ENCODE measurements at places on chromosomes 7 and 10.

- no peak for DNase-seq
Measured at GRCh38 chr7:22429386-22429785, 70.6 kb downstream of the STEAP1B start.

- DNase-seq: no peak
Measured at GRCh38 chr7:31466036-31466435, 47.9 kb upstream of the ITPRID1 start.

DNA sequence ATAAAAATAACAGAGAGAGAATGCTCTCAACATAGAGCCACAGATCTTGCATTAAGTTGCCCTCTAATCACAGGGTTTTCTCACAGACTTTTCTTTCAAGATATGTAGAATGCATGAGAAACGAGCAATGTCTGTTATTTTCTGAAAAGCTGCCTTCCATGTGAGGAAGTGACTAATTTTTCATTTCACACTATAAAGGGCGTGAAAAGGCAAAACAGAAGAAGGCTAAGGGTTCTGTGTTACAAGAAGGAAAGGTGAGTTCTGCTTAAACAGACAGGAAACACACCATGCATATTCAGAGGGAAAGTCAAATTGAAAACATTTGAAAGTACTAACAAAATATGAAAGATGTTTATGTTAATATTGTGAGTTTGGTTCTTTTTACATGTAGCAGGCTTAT is 189.2 kb downstream of the SEMA3D start:
- DNase-seq: peak; percentile 40

DNA sequence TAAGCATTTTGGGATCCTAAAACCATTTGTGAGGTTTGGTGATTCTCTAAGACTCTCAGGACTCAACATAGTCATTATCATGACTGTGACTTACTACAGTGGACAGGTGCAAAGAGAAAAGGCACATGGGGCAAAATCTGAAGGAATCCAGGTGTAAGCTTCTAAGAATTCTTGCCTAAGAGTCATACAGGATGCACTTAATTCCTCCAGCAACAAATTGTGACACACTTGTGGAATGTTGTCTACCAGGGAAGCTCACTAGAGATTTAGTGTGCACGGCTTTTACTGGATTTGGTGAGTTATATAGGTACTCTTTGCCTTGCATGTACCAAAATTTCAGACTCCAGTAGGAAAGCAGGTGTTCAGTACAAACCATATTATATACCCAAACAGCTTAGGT is 47.9 kb downstream of the WAC start:
- no peak for DNase-seq

DNA sequence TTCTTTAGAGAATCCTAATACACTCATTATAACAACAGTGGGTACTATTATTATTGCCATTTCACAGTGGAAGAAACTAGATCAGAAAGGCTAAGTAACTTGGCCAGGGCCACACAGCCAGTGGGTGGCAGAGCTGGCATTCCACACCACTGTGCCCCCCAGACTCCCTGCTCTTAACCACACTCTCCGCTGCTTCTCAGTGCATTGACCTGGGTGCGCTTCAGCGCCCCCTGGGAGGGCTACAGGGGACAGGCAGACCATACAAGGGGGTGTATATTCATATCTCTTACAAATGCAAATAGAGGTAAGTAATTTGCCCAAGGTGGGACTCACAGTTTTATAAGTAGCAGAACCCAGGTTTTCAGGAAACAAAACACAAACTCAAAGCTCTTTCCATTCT is 77.0 kb upstream of the NMT2 start:
- DNase-seq: peak; percentile 12

DNA sequence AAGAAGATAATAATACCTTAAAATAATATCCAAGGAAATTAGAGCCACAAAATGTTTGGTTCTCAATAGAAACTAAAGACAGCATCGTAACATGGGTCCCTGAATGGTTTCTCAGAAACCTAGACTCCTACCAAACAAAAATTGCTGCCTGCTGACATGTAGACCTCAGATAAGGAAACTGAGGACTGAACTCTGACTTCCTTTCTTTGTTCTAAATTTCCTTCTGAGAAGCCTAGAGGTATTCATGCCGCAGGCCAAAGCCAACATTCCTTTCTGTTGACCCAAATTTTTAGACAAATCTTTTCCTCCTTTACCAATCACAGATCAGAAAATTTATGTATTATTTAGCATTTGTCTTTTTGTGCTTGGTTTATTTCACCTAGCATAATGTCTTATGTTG is 816.7 kb upstream of the PHF14 start:
- no peak for DNase-seq

DNA sequence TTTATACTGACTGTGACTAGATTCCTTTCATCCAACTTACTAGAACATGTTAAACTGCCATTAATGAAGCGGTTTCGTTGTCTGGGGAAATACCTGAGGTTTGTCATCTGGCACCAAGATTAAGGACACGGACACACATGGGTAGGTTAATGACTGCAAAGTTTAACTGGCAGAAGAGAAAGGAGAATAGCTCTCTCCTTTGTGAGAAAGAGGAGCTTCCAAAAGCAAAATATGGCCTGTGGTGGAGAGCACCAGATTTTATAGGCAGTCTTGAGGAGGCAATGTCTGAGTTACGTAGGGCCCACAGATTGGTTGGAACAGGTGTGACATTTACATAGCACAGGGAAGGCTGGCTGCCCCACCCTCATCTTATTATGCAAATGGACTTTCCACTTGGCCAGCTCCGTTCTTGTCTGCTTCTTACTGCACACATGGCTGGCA is 1193.0 kb upstream of the CELF2 start:
- no peak for DNase-seq

DNA sequence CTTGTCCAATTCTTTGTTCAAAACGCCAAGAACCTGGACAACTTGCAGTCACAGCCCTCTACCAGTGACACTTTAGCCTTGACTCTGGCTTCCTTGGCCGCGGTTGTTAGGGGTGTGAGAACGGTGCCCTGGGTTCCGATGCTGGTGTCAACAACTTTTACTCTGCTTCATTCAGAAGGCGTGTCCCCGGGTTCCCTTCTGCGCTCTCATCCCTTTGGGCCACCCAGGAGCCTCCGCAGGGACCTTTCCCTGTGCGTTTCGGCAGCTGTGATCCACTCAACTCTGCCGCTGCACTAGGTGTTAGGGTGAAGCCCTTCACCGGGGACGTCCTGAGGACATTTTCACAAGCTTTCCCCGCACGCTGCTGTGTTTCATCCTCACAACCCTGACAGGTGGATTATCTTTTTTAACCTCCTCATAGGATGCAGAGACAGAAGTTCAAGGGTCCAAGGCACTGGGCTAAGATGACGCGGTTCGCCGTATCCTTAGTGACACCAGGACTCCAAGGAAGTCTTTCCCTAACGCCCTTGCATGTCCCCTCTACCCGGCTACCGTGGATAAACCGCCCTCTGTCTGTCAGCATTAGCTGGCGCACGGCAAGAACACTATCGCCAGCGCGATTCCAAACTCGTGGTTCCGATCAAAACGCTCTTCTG is 133.5 kb upstream of the SHH start:
- DNase-seq: no peak

DNA sequence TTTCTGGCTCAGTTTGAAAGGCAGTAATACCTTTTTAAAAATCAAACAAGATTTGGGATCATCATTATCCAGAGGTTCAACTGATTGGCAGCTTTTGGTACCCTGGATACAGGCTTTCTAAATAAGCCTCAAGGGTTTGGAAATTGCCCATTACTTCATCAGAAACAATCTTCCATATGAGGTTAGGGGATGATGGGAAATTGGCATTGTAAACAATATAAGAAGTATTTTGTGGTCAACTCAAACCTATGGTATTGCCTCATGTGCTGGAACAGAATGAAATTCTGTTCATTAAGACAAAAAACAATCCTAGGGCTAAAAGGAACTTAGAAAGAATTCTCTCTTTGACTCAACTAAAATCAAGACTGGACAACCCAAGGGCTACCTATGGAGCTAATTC is 92.6 kb upstream of the HECTD2 start:
- DNase-seq: no peak

- DNase-seq: no peak
Measured at GRCh38 chr10:68828833-68829232, 1.5 kb downstream of the STOX1 start.

DNA sequence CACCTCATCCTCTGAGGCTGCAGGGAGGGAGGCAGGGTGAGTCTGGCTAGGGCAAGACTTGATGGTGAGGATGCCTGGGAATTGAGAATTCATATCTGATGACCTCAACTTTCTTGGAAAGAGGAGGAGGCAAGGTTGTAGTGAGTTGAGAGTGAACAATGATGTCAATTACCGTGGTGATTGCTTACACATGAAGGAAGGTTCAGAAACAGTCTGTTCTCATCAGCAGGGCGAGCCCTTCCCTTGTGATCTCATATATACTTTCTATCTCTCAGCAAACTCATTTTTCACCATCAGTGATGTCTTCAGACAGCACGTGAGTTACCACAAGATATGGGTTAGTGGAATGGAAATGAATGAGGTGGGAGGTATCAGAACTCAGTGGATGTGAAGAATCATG is 20.1 kb upstream of the COL13A1 start:
- DNase-seq: no peak

- no peak for DNase-seq
Measured at GRCh38 chr10:133377818-133378250, 1.2 kb upstream of the PAOX start.

- no peak for DNase-seq
Measured at GRCh38 chr7:20213378-20213777, 3.8 kb downstream of the MACC1 start.

GRCh38 chr7:5497295-5498103 is 73.9 kb upstream of the TNRC18 start:
- no peak for DNase-seq

DNA sequence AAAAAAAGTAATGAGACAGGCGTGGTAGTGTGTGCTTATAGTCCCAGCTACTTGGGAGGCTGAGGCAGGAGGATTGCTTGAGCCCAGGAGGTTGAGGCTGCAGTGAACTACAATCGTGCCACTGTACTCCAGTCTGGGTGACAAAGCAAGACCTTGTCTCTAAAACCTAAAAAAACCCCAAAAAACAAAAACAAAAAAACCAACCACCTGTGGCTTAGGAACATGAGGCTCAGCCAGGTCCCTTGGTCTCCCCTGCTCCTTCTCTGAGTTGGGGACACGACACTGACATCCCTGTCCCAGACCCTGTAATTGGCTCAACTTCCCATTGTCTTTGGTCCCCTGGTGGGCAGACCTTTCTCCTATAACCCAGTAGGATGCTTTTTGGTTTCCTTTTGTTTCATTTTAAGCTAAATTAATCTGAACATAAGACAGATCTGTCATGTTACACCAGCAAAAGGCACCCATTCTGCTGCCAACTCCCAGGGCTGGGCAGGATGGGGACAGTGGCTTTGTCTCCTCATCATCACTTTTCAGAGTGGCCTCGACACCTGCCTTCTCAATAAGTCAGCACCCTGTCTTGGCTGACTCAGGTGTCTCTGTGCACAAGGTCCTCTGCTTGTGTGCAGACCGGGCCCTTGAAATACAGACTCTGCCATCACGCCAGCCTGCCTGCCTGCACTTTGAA is 74.4 kb downstream of the MYL10 start:
- DNase-seq: no peak

DNA sequence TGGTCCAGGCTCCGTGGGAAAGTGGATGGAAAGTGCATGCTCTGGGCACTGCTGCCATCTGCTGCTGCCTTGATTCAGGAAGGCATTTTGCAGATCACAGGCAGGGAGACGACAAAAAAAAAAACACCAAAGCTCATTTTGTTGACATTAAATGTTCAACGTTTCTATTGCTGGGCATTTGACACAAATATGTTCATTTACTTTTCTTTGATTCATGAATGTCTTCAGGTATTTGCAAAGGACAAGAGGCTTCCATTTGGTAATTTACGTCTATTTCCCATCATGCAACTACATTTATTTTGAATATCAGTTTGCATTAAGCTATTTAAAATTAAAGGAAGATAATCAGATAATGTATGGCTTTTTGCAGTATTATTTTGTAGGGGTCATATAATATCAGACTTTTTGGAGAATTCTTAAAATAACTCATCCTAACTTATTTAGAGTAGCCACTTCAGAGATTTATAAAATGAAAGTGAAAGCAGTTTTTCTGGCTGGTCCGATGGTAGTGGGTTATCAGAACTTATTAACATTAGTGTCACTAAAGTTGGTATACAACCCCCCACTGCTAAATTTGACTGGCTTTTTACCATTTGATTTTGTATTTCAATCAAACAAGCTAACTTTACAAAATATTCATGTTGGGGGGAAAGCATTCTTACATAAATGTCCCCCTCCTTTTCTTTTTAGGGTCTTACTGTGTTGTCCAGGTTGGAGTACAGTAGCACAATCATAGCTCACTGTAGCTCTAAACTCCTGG is 65.3 kb downstream of the PDIA4 start:
- DNase-seq: peak; percentile 71

DNA sequence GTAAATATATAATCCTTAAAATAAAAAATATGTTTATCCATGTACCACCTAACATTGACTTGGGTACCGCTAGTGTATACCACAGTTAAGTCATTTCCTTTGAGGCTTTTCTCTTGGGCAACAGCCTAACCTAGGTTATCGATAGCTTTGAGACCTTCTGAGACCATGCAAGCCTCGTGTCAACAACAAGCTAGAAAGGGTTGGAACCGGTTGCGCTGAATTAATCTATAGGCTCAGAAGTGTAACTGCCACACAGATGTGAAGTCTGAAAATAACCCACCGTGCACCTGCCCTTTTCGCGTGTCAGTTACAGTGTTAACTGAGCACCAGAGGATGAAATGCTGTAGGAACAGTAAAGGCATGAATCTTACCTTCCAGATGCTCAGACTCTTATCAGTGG is 59.8 kb downstream of the ARID5B start:
- DNase-seq: peak; percentile 77

DNA sequence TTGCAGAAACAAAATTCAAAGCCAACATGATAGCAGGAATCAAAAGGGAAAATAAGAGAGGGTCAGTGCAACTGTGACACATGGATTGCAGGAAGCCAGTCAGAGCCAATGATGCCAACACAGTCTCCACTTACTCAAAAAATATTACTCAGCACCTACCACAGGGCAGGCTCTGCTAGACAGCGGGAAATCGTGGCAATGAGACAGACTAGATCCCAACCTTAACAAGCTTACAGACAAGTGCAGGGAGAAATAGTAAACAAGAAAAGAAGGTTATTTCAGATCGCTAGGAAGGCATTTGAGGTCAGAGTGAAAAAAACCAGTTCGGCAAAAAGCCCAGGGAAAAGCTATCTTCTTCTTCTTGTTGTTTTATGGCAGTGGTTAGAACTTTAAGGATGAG is 45.2 kb upstream of the NPFFR1 start:
- no peak for DNase-seq

GRCh38 chr7:19413443-19413965 is 268.3 kb upstream of the FERD3L start:
- DNase-seq: no peak

All from activated CD4-positive, alpha-beta T cell treated with anti-CD3 and anti-CD28 coated beads, Interleukin-2, Interleukin-6, amounts not matched to agents 100 ng/mL and 50 ng/mL, durations not matched to agents 16 hours and 8 hours (primary cell).